ENCODE measurements at places on chromosomes 5 and 9.
A peak's percentile ranks its signal among the peaks of the same experiment; 100 is the strongest.

DNA sequence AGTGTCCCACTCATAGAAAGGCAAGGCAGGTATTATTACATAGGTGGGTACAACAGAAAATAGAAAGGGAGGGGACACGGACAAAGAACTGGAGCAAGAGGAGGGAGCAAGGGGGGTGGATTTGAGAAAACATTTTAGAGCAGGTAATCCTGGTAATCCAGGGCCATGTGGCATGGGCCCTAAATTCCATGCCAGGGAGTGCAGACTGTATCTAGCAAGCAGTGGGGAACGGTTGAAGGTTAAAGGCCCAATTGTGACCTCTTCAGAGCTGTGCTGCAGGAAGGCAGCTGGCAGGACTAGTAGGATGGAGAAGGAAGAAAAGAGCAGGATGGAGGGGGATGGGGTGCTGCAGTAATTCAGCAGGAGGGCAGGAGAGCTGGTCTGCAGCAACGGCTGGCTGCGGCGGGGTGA, 75.2 kb downstream of the PDE6A start:
- DNase-seq: no peak

GRCh38 chr9:126456441-126457174, 130.0 kb downstream of the MVB12B start:
- no peak for DNase-seq

DNA sequence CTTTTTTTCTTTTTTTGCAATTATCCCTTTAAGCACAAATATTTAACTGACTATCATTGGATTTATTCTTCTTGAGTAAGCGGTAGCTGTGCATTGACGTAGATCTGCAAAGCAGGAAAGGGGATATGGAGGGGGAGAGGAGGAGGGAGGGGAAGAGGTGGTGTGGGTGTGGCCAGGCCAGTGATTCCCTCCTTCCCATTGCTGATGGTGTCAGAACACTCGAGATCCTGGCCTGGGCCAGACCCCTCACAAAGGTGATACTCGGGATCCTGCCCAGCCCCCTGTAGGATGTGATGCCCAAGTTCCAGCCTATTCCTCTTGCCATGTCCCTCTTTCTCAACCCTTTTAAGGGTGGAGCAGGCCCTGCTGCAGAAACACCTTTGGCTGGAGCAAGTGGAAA, 9.9 kb downstream of the SLC36A3 start:
- DNase-seq: no peak

GRCh38 chr5:78730300-78731094, 81.9 kb upstream of the LHFPL2 start:
- no peak for DNase-seq

GRCh38 chr5:80249901-80250300, 5.9 kb downstream of the SERINC5 start:
- no peak for DNase-seq

DNA sequence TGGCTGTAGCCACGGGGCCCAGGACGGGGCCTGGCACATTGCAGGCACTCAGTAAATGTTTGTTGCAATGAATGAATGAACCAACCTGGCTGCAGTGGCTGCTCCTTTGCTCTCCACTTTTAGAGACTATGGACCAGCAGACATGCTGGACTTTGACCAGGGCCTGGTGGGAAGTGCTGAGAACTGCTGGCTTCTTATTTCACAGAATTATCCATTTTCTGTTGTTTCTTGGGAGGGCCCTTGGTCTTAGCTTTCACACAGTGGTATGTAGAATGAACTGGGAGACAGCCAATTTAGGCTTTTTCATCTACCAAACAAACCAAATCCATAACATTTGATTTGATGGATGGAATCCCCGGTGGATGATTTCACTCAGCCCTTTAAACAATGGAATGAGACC, 78.0 kb upstream of the LHFPL2 start:
- no peak for DNase-seq

- peak; percentile 33 for DNase-seq
Observed at GRCh38 chr5:56951126-56951945, 587 bp downstream of the MIER3 start.

GRCh38 chr5:168851902-168852321, 272.7 kb upstream of the PANK3 start:
- no peak for DNase-seq

GRCh38 chr5:73233461-73234203, 60.6 kb downstream of the TMEM174 start:
- no peak for DNase-seq

DNA sequence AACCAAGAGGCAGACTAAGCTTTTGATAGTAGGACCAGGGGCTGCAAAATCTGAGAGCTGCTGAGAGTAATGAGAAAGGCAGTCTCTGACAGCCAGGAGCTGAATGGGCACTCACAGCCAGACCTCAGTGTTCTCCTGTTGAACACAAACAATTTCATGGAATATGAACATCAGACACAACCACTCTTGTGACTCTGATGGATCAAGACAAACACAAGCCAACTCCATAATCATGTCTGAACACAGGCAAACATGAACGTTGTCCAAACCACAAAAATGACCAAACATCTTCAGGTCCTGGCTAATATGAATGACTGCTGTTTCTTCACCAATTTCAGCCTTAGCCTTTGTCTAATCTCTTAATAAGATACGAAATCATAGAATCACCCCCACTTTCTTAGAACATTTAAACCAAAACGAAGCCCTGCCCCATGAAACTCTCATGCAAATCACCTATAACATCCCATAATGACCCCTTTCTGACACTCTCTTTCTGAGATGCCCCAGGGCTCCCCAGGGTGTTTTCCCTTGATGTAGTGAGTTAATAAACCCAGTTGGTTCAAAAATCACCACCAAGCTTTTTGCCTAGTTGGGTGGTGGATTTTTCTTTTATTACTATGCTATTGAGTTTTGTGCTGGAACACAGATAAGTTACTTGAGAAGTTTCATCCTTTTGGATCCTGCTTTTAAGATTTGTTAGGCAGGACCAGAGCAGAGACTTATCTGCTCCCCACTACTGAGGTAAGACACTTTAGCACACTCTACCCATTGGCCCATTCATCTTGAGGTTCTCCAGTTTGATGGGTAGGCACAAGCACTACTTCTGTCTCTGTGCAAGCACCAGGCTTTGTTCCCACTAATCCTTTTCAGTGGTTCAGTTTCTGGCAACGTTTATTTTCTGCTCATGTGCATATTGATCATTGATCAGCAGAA, 5.9 kb upstream of the ERAP2 start:
- no peak for DNase-seq

GRCh38 chr5:26482810-26483375, 555.5 kb downstream of the CDH9 start:
- no peak for DNase-seq

DNA sequence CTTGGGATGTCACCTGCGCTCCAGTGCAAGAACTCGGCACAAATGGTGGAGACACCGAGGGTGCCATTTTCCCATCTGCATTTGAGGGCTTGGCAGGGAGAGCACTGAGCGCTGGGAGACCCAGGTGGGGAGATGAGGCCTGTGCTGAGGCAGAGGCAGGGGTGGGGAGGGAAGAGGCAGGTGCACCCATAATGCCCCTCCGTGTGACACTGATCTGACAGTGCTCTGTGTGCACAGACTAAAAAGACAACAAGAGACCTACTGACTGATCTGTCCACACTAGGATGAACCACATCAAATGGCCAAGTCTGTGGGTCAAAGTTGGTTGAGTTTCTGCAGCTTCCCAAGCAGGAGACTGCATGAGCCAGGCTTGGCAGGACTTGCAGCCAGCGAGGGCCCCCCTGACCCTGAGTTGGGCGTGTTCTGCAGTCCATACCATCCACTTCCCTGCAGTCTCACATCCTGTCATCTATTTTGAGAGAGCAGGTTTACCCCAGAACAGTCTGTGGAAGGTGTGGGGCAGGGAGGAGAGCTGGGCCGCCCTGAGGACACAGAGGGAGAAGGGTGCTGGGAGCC, 41.9 kb downstream of the NEK6 start:
- DNase-seq: no peak

DNA sequence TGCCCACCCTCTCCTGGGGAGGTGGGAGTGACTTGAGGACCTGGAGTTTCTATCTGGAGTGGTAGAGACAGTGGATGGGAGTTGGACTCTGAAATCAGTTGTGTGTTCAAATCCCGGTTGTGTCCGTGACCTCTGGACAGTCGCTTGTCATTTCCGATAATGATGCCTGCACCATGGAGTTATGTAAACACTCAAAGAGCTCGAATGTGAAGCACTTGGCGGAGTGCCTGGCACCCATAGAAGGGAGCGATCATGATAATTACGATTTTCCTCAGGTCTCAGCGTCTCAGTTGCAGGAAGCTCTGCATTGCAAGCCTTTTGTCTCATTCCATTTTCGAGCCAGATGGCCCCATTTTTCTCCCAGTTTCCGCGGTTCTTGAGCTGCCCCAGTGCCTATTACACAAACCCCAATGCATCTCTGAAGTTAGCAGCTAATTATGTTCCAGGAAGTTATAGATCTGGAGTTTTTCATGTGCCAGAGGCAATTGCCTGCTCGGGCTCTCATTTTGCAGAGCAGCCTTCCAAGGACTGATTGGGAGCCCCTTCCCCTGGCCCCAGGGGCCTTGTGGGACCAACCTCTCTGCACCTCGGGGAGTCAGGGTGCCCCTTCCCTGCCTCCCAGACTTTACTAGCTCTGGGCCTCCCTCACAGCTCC, 175.5 kb upstream of the MVB12B start:
- peak; percentile 38 for DNase-seq

DNA sequence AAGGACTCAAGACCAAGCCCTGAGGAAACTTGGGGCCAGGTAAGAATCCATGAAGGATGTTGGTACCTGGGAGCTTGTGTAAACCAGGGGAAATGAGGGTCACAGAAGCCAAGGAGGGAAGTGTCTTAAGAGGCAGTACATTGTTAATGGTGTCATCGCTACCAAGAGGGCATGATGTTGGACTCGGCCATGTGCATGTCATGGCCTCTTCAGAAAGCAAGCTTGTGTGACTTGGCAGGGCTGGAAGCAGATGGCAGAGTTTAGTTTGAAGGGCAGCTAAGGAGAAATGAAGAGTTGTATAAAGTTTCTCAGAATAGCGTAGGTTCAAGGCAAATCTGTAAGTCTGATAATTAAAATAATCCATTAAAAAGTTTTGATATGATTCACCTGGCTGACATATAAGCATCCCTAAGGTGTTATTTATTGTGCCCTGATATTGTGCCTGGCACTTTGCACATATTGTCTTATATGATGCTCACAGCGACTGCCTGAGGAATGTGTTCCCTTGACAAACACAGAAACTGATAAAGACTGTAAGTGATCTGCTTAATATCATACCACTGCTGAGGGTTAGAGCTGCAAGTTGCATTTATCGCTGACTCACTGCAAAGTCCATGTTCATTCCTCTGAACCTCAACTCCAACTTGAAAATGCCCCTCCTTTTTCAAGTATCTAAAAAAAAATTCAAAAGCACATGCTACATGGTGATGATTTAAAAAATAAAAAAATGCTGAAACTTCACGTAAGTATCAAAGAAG, 81.3 kb upstream of the PTPN3 start:
- no peak for DNase-seq

DNA sequence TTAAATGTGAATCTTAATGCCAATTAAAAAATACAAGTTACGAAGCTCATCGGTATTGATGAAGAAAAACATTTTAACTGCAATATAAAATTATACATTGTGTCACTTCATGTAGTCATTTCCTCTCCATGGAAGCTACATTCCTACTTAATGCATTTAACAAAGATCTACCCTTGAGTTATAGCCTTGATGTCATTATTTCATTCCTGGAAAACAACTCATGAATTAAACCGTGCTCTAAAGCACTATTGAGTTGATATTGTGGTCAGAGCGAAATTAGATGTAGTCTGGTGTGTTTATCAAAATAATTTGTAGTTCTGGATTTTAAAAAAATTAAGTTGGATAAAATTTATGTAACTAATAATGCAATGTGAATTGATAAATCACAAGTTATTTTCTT, 11.1 kb downstream of the C5orf47 start:
- DNase-seq: no peak

- DNase-seq: no peak
Observed at GRCh38 chr9:71706176-71706575, 62.1 kb downstream of the CEMIP2 start.

GRCh38 chr5:52786949-52787599, 642 bp upstream of the ITGA1 start:
- DNase-seq: no peak

- DNase-seq: no peak
Observed at GRCh38 chr5:173165177-173166016, 21.1 kb downstream of the BNIP1 start.

GRCh38 chr9:128782669-128783068, 4.4 kb upstream of the TBC1D13 start:
- no peak for DNase-seq

DNA sequence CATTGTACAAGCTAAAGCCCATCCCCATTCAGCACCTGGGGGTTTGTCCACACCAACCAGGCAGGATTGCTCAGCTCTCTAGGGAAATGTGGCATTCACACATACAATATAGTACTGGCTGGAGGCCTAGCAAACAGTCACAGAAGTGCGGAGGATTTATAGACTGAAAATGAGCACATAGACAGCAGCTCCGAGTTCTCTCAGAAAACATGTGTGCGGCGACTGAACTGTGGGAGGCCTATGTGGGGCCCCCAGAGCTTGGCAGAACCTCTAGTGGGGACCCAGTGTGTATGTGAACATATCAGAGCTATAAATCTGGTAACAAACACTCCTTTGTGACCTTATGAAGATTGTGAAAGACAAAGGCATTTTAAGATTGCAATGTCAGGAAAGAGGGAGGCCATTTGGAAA, 431.1 kb downstream of the DTWD2 start:
- no peak for DNase-seq

GRCh38 chr9:89256642-89257041, 54.4 kb upstream of the CKS2 start:
- no peak for DNase-seq

DNA sequence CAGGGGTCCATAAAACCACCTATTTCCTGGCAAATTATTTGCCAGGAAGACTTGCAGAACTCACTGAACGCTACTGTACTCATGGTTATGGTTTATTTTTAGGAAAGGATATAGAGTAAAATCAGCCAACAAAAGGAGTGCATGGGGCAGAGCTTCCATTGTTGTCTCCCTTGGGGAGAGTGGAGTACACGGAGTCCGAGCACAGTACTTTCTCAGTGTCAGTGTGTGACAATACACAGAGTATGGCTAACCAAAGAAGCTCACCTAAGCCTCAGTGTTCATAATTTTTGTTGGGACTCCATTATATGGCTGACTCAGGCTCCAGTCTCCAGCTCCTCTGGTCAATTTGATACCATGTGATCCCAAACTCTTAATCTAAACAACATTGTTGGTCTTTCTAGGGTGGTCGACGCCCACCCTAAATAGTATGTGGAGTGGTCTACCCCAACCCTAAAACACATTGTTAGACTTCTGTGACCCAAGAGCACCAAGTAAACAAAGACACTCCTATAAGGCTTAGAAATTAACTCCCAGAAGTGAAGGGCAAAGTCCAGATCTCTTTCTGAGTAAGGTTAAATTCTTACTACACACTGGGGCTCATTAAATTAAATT, 74.9 kb downstream of the SLC44A1 start:
- DNase-seq: no peak

- no peak for DNase-seq
Observed at GRCh38 chr5:141928051-141928450, 4.4 kb downstream of the DELE1 start.

- DNase-seq: no peak
Observed at GRCh38 chr9:128118971-128119665, 8.4 kb downstream of the PTGES2 start.

Data from stimulated activated effector memory CD8-positive, alpha-beta T cell treated with anti-CD3 and anti-CD28 coated beads, Interleukin-12 subunit alpha, Interleukin-12 subunit beta, amount 100 ng/mL, for 72 hours (primary cell).